Testis (tissue), 5 donors: ENCODE measurements at places on chromosomes 6 and 20. TPM values are rescaled to one million over a fixed set of nuclear protein-coding genes. Genes with fewer than 3 reads are reported as not detected.

Gene PRR18
- 0.39 TPM for total RNA-seq

Gene OSBPL2
- total RNA-seq: 49.8 TPM

Gene PACRG
- total RNA-seq: 84.6 TPM

DNA sequence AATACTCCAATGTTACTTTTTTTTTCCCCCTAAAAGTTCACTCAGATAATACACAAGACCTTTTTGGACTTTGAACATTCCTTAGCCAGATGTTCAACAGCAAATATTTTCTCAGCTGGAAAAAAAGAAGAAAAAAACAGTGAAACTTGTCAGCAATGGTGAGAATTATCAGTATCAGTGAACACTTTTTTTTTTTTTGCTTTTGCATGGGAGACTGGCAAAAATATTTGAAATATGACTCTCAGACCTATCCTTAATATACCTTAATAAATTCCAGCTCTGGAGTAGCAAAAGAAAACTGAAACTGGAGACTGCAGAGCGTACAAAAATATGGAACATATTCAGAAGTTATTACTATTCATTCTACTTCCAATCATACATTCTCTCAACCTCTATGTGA lies 92.3 kb downstream of the RFPL4B start:
- no peak for DNase-seq

DNA sequence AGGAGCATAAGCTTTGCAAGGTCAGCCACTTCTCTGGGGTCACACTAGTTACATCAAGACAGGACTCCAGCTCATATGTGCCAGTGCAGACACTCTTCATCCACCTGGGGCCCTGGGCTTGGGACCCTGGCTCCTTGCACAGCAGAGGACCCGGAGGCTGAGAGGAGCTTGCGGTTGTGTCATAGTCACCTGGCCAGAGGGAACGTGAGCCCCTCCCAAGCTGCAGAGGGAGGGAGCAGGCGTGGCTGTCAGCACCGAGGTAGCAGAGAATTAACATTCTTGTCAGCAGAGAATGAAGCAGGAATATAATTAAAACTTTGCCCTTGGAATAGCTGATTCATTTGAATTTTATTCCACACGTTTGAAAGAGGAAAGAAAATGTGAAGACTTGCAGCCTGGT lies 36.8 kb downstream of the BCAS4 start:
- no peak for DNase-seq

DNA sequence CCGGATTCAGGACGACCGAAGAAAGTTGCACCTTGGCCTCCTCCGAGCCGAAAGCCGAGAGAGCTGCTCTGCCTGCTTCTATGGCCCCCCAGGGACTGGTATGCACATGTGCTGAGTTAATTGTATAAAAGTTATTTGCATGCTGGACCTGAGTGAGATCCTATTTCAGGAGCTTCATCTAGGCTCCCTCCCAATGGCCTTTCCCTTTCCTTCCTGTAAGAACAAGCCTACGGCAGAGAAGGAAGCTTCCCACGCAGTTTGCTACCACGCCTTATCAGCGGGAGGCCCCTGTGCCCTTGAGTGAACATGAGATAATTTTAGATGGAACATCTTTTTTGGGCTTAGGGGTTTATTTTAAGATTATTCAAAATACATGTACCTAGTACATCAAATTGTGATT lies 65.9 kb downstream of the RIN2 start:
- DNase-seq: no peak
